ENCODE measurements at places on chromosomes 5 and 9. TPM values are rescaled to one million over a fixed set of nuclear protein-coding genes. Genes with fewer than 3 reads are reported as not detected.

The TICAM2 gene
- 10.3 TPM for polyA plus RNA-seq

The ITGA2 gene
- 32.9 TPM for polyA plus RNA-seq

DNA sequence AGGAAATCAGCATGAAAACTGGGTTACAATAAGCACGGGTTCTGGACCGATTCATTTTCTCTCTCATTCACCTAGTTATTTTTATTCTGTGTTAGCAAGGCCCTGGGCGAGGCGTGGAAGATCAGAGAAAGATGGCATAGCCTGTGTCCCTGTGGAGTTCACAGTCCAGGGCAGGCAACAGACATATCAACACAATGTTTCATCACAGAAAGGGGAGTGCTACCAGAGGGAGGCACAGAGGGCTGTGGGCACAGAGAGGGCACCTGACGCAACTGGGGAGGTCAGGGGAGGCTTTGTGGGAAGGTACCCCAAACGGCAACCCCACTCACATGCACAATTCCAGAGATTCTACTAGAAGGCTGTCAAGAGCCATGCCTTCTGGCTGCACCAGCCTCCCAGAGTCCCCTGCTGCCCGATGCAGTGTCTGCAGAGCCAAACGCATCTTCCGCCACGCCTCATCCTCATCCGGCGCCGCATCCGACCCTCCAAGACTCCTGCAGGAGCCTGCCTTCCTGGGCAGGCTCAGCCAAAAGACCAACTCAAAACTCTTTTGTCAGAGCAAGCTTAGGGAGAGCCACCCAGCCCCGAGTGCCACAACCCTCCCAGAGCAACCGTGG, 1.4 kb downstream of the FAM193B start:
- H3K27me3 ChIP-seq = no peaks in the 10 kb centered on the region
- DNase-seq = peak; percentile 17
- peak overlapping the region; percentile 1 for H3K27ac ChIP-seq
- peaks cover 5% of the 10 kb centered on the region for H3K36me3 ChIP-seq
- peak overlapping the region; percentile 77 for H3K4me3 ChIP-seq
- peaks cover 6% of the 10 kb centered on the region for H3K4me1 ChIP-seq

- no peaks in the 10 kb centered on the region for H3K36me3 ChIP-seq
- no peaks in the 10 kb centered on the region for H3K27me3 ChIP-seq
Measured at GRCh38 chr5:5483880-5484598, 61.6 kb downstream of the ICE1 start.

- H3K4me3 ChIP-seq = peak overlapping the region; percentile 66
- no peak overlapping the region for H3K27ac ChIP-seq
- H3K36me3 ChIP-seq = no peaks in the 10 kb centered on the region
- H3K27me3 ChIP-seq = no peaks in the 10 kb centered on the region
- DNase-seq = no peak
Measured at GRCh38 chr9:36193023-36193422, 2.3 kb downstream of the CLTA start.

- H3K27me3 ChIP-seq = peaks cover 25% of the 10 kb centered on the region
- no peaks in the 10 kb centered on the region for H3K4me1 ChIP-seq
- DNase-seq = no peak
- H3K36me3 ChIP-seq = no peaks in the 10 kb centered on the region
- H3K27ac ChIP-seq = no peak overlapping the region
Measured at GRCh38 chr5:149707097-149707496, 23.0 kb upstream of the PPARGC1B start.

DNA sequence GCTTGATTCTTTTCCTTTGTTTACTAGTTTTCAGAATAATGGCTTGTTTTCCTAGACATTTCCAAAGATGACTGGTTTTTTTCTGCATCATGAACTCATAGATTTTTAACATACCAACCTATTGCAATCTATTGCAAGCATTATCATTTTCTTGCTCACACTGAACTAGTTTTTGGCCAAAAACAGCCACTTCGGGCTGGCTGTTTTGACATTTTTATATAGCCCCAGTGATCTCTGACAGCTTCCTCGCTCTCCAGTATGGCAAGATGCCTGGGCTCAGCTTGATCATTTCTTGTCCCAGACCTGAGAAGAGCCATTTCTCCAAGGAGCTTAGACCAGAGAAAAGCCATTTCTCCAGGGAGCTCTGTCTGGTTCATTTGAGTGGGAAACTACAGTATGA, 94.3 kb upstream of the MAMDC2 start:
- H3K4me1 ChIP-seq = peaks cover 14% of the 10 kb centered on the region
- no peak overlapping the region for H3K27ac ChIP-seq
- peak; percentile 25 for DNase-seq
- H3K4me3 ChIP-seq = no peak overlapping the region
- H3K36me3 ChIP-seq = no peaks in the 10 kb centered on the region
- H3K27me3 ChIP-seq = no peaks in the 10 kb centered on the region
